ENCODE measurements at places on chromosomes 6 and 20.

- DNase-seq: no peak
These were observed 180.6 kb downstream of the TBX18 start for GRCh38 chr6:84583784-84584183.

- DNase-seq: no peak
These were observed 558.5 kb downstream of the CD83 start for GRCh38 chr6:14676064-14676463.

- DNase-seq: no peak
These were observed 253.3 kb upstream of the ECI2 start for GRCh38 chr6:4388675-4389074.

DNA sequence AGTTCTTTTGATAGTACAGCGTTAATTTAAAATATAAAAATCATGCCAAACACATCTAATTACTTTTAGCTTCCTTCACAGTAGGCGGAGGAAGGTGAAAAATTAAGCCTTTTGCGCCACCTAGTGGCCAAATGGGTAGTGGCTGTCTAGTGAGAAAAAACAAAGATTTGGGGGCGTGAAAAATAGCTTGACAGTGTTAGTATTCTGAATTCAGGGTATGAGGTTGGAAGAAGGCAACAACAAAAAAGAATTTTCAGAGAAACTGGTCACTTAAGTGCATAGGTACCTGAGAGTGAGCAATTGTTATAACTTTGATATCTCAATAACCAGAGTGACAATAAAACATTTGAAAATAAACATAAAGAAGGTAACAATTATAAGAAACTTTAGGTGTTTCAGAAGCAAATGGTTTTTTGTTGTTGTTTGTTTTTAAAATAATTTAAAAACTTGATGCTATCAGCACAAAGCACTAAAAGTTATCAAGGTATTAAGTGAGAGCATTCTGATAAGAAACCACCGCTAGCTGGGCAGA, 14.3 kb downstream of the PSMB9 start:
- peak; percentile 89 for DNase-seq

DNA sequence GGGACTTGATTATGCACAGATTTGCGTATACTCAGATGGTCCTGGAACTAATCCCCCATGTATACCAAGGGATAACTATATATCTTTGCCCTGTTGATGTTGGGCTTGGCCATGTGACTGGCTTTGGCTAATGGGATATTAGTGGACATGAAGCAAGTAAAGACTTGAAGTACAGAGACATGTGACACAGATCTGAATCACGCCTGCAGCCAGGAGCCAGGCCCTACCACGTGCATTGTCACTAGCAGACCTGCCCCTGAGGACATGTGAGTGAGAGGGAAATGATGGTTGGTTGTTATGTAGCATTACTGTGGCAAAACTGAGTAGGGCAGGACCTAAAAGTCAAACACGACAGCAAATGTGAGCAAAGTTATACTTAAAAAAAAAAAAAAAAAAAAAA, 155.7 kb downstream of the AKAP7 start:
- no peak for DNase-seq

GRCh38 chr6:37960139-37960935, 140.8 kb downstream of the ZFAND3 start:
- DNase-seq: no peak

GRCh38 chr6:50785921-50786320, 32.8 kb upstream of the TFAP2B start:
- DNase-seq: no peak

DNA sequence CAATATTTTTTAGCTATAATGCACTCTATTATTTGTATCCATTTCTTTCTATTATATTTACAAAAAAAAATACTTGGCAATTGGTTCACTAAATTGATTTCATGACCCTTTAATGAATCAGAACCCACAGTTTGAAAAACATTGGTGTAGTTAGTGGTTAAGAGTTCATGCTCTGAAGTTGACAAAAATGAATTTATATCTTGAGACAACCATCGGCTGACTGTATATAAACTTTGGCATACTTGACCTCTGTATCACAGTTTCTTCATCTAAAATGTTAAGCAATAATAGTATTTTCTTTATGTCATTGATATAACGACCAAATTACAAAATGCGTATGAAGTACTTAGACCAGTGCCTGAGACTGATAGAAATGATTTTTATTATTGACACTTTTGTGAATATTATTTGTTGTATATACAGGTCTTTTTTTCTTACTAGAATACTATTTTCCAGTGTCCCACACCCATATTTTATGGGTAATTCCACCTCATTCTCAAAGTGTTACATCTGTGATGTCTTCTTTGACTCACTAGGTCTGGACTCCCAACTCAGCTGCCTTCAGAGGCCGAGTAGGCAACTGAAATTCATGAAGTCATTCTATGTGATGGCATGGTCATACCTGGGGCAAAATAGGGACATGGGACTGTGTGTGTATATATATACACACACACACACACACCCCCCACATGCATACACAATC, 459.2 kb downstream of the RFPL4B start:
- no peak for DNase-seq

GRCh38 chr6:24117021-24117420, 9.0 kb upstream of the NRSN1 start:
- no peak for DNase-seq

- no peak for DNase-seq
These were observed 793.9 kb upstream of the EPHA7 start for GRCh38 chr6:94213226-94213625.

DNA sequence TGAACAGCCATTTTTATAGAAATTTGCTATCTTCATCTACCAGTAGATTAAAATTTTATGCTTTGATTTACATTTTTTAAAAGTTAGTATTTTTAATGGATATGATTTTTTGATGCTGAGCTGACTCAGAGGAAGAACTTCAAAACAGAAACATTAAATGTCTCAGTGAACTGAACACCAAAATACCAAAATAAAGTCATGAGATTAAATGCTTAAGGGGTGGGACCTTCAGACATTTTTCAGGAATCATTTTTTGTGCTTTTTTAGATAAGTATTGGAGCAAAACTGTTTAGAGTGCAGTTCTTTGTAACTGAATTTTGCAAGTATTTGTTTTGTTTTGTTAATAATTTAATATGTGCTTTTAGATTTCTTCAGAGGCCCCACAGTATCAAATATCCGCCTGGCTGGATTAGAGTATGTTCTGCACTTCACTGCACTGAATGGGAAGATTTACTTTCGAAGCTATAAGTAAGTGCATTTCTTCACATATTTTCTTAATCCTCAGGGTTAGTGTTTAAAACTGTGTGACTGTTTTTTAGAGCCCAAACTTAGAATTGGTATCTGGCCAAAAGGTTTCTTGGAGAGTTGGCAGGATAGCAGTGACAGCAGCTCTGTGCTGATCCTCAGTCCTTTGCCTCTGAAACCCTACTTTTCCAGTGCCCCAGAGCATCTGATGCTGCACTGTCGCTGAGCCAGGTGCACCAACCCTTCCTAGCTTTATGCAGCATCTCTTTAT, 33.7 kb downstream of the RPF2 start:
- no peak for DNase-seq

GRCh38 chr20:50288128-50288623, 97.5 kb downstream of the CEBPB start:
- DNase-seq: no peak

GRCh38 chr6:83511901-83512681, at the start of gene PRSS35:
Gene PRSS35, plus strand, starts transcription at chr6:83512534. Its CDS starts 10,908 bp downstream, at chr6:83523442.
- peak; percentile 13 for DNase-seq

- DNase-seq: no peak
These were observed 298.1 kb downstream of the TFAP2B start for GRCh38 chr6:51116723-51117122.

DNA sequence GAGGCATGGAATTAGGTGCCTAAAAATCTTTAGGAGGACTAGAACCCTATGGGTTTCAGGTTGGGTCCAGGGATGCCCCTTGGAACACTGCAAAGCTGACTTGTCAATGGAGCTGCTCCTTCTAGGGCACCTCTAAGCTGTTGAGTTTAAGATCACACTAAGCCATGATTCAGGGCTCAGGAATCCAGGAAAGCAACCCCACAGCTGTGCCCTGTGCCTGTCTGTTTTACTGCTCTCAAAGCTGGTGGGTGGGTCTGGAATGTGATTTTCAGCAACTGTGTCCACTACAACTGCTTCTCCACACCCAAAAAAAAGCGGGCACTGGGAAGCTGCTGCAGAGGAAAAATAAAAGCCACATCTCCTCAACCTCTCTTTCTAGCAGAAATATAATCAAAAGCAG, 310.4 kb upstream of the MOCS1 start:
- DNase-seq: no peak

- DNase-seq: peak; percentile 45
These were observed 11.9 kb downstream of the SLX4IP start for GRCh38 chr20:10447028-10447427.

GRCh38 chr6:131159578-131159977, 24.3 kb downstream of the AKAP7 start:
- no peak for DNase-seq

- DNase-seq: no peak
These were observed 1.2 kb upstream of the RPF2 start for GRCh38 chr6:110980648-110981047.

DNA sequence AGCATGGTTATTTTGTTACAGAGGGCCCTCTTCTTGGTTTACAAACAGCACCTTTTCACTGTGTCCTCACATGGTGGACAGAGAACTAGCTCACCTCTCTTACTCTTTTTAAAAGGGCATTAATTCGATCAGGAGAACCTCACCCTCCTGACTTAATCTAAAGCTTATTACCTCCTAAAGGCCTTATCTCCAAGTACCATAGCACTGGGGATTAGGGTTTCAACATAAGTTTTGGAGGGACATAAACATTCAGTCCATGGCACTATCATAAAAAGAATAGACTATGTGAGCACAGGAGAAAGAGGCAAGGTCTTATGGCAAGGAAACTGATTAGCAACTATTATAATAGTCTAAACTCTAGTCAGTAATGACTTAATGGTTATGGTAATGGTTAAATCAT, 736.2 kb upstream of the ADGRB3 start:
- no peak for DNase-seq

DNA sequence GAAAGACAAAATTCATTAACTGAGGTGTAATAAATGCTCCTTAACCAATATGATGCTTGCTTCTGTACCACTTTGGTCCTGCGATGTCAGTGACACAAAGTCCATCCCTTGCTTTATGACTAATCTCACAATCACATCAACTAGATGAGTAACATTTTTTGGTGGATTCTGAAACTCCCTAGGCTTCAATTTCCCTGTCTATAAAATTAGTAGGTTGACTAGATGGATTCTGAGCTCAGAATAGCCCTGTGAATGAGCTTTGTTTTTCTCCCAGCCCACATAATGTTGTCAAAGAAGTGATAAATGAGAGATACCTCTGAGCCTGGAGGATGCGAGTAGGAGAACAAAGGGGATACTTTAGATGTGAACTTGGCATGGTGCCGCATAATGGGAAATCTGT, 9.1 kb downstream of the TXLNB start:
- no peak for DNase-seq

DNA sequence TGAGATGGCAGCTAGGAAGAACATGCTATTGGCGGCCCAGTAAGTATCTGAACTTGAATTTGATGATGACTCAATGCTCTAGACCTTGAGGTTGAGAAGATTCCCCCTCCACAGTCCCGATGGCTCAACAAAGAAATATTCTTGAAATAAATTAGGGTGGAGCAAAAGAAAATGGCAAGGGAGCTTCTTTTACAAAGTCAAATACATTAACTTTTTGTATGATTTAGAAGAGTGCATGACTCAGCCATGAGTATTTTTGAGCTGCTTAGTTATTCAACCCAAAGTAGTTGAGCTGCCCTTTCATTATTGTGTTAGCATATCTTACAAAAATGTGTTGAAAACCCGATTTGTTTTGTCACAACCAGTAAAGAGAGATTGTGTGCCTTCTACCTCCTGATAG, 7.6 kb downstream of the TFAP2C start:
- DNase-seq: no peak

DNA sequence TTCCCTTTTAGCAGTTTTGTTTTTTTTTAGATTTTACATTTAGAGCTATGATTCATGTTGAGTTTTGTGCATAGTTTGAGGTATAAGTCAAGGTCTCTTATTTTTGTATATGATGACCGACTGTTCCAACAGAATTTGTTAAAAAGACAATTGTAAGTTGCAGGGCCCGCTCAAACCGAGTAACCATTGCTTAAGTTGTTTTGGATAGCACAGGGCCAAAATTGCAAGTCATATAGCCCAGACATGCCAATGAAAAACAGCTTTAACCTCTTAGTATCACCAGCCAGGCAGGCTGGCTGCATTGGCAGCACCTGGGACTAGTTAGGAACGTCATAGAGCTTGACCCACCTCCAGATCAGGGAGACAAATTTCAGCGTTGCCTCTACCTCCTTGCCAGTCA, 47.3 kb downstream of the PFDN4 start:
- no peak for DNase-seq

DNA sequence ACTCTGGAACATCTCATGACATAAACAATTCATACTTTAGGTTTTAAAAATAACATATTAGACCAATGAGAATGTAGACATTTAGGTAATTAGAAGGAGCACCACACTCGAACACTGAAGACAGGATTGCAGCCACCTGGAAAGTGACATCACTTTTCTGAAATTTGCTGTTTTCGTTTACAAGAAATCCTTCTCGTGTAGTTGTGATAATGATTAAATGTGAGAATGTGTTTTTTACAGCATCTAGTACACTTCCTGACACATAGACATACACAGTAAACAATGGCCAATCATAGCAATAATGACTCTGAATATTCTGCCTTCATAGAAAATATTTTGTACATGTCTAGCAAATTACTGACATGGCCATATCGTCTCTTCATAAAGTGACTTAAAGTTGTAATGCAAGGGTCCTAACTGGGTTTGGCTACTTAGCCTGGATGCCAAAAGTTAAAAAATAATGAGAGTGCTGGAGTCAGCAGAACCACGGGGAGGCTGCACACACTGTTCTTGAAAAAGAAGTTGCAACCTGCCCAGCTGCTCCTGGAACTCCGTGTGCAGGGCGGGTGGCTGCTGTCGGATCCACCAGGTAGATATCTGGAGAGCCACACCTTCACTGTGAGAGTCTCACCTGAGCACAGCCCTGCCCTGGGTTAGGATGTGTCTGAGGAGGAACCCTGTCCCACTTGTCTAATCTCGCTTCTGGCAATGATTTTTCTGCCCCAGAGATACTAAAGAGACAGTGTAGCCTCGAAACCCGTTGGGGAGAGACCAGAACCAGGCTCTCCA, 212.9 kb downstream of the QKI start:
- DNase-seq: no peak

- DNase-seq: no peak
These were observed 97.4 kb downstream of the PLCB4 start for GRCh38 chr20:9166153-9166780.

- DNase-seq: no peak
These were observed 38.7 kb upstream of the SMIM28 start for GRCh38 chr6:138339024-138339423.

GRCh38 chr6:125658759-125659431, 90.5 kb upstream of the HEY2 start:
- DNase-seq: no peak

GRCh38 chr6:156719720-156720563, 57.2 kb upstream of the ARID1B start:
- DNase-seq: peak; percentile 76

DNA sequence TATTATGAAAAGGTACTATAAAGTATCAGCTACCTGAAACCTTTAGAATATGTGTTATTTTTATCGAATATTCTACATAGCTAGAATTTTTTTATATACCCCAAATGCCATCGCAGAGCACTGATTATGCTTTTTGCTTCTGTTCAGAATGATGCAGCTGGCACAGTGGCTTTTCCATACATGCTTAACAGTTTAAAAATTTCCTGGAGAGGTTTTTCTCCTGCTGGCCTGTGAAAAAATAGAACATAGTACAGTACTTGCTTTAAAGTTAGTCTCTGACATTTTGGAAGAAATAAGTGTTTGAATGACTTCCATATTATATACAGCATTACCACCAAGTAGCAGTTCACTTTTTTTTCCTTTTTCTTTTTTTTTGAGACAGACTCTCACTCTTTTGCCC, 5.3 kb downstream of the DOP1A start:
- DNase-seq: no peak
